ENCODE measurements at places on chromosomes 3 and 15.

- no peak for DNase-seq
Measured at GRCh38 chr3:23994244-23994569, 49.1 kb downstream of the NR1D2 start.

- peak; percentile 38 for DNase-seq
Measured at GRCh38 chr3:134600206-134600605, 50.6 kb downstream of the KY start.

- DNase-seq = peak; percentile 18
Measured at GRCh38 chr3:155281912-155282311, 11.6 kb downstream of the STRIT1 start.

GRCh38 chr15:100515758-100516157 is 13.0 kb downstream of the CERS3 start:
- peak; percentile 1 for DNase-seq

DNA sequence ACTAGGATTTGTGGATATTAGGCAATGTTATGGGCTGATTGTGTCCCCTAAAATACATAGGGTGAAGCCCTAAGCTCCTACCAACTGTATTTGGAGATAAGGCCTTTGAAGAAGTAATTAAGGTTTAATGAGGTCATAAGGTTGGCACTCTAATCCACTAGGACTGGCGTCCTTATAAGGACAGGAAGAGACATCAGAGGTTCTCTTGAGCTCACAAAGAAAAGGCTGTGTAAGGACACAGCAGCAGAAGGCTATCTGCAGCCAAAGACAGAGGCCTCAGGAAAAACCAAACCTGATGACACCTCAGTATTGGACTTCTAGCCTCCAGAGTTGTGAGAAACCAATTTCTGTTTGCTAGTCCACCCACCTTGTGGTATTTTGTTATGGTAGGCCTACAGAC is 416.7 kb downstream of the ZBTB20 start:
- DNase-seq = no peak

GRCh38 chr3:114314282-114314681 is 20.5 kb downstream of the TIGIT start:
- DNase-seq = no peak

- DNase-seq = peak; percentile 1
Measured at GRCh38 chr15:46786590-46787285, 930.6 kb upstream of the SEMA6D start.

- no peak for DNase-seq
Measured at GRCh38 chr3:64578797-64579196, 109.0 kb downstream of the ADAMTS9 start.

- no peak for DNase-seq
Measured at GRCh38 chr15:73979636-73980035, 12.5 kb downstream of the STOML1 start.

GRCh38 chr3:65748326-65748725 is 290.4 kb downstream of the MAGI1 start:
- no peak for DNase-seq

- peak; percentile 44 for DNase-seq
Measured at GRCh38 chr3:113136071-113136470, 75.3 kb upstream of the BOC start.

GRCh38 chr15:70165716-70166284 is 68.1 kb upstream of the TLE3 start:
- no peak for DNase-seq

DNA sequence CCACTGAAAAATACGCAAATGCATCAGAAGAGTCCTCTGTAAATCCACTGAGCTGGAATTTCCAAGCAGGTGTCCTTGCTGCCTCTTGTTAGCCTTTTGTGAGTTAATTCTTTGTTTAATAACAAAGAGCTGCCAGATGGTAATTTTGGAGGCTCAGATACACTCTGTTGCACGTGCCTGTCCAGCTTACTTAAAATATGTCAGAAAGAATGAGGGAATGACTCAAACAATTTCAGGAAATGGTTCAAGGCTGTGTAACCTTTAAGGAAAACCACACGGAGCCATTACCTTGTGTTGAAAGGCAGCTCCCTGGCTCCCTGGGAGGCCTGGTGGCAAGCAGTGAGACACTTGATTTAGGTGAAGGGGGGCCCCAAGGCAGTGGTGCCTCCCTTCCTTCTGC is 302.2 kb upstream of the CTDSPL start:
- peak; percentile 75 for DNase-seq

GRCh38 chr3:194995922-194996321 is 275.0 kb downstream of the XXYLT1 start:
- DNase-seq = no peak

DNA sequence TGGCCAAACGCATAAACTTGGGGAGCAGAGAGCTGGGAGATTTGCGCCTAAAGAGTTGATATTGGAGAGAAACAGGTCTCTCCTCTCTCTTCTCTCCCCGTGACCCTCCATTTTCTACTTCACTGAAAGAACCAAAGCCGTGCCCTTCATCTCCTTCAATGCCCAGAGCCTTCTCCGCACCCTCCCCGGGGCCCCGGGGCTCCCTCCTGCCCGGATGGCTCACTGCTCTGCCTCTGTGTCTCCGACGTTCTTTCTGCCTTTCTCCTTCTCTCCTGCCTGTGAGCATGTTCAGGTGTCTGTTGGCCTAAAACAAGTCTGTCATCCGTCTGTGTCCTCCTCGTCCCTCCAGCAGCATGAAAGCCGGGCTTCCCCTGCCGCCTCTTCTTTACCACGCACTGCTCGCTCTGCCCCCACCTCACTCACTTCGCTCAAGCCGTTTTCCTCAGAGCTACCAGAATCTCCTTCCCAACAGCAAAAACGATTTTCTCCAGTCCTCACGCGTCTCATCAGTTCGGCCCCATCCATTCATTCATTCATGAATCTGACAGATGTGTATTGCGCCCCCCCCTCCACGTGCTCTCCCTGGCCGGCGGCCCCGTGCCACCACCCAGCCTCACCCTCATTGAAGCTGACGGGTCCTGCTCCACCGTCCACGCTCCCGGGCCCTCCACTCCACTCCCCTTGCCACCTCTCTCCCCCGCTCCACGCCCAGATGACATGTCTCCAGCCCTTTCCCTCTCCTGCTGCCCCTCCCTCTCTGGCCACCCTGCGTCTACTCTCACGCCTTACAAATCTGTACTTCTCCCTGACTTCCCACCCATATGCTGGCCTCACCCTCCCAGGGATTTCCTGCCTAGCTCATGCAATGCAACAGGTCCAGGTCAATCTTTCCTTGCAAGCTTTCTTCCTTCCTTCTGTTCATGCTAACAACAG is 10.2 kb downstream of the MUC4 start:
- DNase-seq = no peak

- DNase-seq = no peak
Measured at GRCh38 chr15:93649691-93650235, 560.8 kb upstream of the RGMA start.

- DNase-seq = peak; percentile 99
Measured at GRCh38 chr3:134328147-134328591, 46.1 kb downstream of the AMOTL2 start.

GRCh38 chr3:131636266-131636775 is 133.6 kb upstream of the MRPL3 start:
- DNase-seq = no peak

DNA sequence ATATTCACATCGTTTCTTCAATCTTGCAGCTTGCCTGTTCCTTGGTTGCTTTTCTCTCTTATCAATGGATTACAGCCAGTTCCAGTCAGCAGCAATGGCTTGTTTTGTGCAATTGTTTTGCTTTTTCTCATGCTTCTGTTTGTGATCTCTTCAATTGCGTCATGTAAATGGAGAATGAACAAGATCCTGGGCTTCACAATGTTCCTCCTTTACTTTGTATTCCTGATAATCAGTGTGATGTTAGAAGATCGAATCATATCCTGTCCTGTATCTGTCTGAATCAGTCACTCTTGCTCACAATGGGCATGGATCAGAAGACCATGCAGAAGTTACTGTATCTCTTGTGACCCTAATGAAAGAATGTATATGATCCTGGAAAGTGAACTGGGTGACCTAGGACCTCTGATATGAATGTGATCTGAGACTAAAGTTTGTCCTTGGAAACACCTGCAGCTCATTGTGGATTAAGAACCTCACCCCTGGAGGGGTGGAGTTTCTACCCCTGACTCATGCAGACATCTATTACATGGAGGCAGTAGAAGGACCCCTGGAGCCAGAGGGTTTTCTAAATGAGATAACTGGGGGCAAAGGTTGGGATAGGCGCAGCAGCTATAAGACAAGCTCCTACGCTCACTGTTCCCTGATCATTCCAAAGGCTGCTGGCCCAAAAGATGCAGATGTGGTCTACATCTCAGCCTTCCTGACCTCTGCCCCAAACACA is 32.2 kb downstream of the SLC24A1 start:
- DNase-seq = peak; percentile 15

- no peak for DNase-seq
Measured at GRCh38 chr3:48750856-48751255, 33.8 kb upstream of the IP6K2 start.

- no peak for DNase-seq
Measured at GRCh38 chr15:99441871-99442251, 123.9 kb upstream of the MEF2A start.

- peak; percentile 84 for DNase-seq
Measured at GRCh38 chr3:188185717-188186251, 31.8 kb downstream of the LPP start.

- DNase-seq = peak; percentile 76
Measured at GRCh38 chr3:110318108-110318507, 753.5 kb upstream of the NECTIN3 start.

DNA sequence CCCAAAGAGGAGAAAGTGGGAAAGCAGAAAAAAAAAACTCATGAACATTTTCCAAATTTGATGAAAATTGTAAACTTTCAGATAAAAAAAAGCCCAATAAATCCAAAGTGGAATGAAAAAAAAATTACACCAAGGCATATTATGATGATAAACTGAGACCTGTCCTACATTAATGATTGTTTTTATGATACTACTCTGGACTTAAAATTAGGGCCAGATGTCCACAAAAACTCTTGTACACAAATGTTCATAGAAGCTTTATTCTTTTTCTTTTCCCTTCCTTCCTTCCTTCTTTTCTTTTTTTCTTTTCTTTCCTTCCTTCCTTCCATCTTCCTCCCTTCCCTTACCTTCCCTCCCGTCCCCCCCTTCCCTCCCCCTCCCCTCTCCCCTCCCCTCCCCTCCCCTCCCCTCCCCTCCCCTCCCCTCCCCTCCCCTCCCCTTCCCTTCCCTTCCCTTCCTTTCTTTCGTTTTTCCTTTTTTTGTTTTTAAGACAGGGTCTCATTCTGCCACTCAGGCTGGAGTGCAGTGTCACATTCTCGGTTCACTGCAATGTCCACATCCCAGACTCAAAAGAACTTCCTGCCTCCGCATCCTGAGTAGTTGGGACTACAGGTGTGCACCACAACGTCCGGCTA is 243.9 kb downstream of the MEIS2 start:
- DNase-seq = no peak

- DNase-seq = peak; percentile 4
Measured at GRCh38 chr15:46644501-46645481, 1010.0 kb downstream of the SQOR start.

- no peak for DNase-seq
Measured at GRCh38 chr3:32406486-32407408, 15.1 kb downstream of the CMTM7 start.

- DNase-seq = no peak
Measured at GRCh38 chr15:70932397-70932796, 39.8 kb downstream of the LRRC49 start.

GRCh38 chr15:97881346-97881965 is 79.0 kb upstream of the ARRDC4 start:
- no peak for DNase-seq

DNA sequence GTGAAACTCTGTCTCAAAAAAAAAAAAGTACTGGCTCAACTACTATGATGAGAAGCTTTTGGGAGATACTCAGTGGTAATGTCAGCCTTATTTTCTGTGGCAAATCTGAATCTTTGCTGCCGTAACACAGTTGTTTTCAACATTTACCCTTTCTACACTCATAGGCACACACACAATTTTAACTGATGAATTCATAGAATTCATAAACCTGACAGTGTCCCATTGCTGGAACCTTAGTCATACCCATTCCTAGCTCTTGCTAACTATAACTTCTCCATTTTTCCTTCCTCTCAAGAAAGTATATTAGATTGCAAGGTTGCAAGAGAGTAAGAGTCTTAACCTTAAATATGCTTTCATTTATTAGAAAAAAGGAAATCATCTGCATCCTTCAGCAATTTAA is 496.6 kb downstream of the FHIT start:
- no peak for DNase-seq

- peak; percentile 46 for DNase-seq
Measured at GRCh38 chr15:74620636-74621545, 5.3 kb downstream of the CLK3 start.

DNA sequence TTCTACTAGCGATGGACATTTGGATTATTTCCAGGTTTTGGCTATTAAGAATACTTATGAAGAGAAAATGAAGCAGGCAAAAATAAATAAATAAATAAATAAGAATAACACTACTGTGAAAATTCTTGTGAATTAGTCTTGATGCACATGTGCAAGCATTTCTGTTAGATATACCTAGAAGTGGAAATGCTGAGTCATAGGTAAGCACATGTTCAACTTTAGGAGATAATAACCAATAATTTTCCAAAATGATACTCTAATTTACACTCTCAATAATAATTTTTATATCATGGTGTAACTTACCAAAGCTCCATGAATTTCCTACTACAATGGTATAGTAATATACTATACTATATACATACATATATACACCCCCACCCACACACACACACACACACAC is 23.4 kb downstream of the EMC4 start:
- no peak for DNase-seq

DNA sequence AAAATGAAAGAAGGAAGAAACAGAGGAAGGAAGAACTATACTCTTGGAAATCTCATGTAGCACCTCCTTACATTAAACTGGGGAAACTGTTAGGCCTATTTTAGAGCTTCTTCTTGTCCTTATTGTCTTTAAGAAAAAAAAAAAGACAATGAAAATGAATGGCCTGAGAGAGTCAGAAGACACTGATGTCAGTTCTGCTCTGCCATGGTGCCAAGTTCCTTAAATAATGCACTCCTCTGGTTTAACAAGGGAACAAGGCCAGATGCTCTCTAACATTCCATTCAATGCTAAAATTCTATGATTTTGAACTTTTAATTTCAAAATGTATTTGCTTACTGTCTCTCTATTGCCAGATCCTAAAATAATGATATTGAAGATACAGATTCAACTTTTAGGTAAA is 4.4 kb upstream of the MBNL1 start:
- DNase-seq = no peak

GRCh38 chr3:148914936-148915690 is 50.0 kb downstream of the CPA3 start:
- DNase-seq = no peak

DNA sequence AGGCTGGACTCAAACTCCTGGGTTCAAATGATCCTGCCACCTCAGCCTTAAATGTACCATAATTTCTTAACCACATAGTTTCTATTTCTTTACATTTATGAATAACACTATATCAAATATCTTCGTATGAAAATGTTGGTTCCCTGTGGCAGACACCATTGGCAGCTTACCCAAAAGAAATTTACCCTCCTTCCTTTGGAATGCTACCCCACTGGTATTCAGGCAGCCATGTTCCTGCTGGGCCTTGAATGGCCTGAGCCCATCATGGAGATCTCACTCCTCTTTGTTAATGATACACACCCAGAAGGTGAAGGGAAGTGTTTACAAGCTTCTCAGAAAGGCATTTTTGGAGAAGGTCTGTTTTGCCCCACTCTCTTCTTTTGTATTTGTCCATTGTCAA is 94.3 kb upstream of the RNF7 start:
- DNase-seq = no peak

Data from M059J (cell line).